Neural progenitor cell (in vitro differentiated cells): ENCODE measurements at places on chromosomes 7 and 10. TPM values are rescaled to one million over a fixed set of nuclear protein-coding genes. Genes with fewer than 3 reads are reported as not detected.

DNA sequence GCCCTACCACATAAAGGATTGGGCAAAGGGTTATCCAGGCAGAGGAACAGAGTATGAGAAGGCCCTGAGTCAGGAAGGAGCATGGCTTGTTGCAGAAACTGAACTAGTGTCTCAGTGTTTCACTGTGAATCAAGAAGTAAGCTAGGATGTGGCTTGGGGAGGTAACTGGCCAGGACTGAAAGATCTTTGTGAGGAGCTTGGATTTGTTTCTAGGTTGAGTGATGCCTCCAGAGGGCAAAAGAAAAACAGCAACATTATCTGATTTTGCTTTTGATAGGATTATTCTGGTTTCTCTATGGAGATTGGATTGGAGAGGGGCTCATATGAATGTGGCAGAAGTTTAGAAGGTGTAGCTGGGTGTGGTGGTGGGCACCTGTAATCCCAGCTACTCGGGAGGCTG, 137.9 kb upstream of the HDAC9 start:
- peak; percentile 12 for DNase-seq

DNA sequence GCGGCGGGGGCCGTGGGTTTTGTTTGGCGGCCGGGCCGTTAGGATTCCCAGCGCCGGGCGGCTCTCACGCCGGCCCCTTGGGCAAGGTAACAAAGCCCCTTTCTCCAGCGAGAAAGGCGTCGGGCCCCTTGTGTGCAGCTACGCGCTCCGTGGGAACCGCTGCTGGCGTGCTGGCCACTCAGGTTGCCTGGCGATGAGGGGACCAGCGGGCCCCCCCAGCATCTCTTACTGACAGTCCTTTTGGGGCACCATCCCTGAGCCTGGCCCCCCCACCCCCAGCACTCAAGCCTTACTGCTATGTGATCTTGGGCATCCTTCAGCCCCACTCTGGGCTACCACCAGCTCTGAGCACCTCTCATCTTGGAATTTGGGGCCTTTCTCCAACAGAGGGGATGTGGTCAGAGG, 1.8 kb downstream of the LFNG start:
- peak; percentile 66 for DNase-seq

DNA sequence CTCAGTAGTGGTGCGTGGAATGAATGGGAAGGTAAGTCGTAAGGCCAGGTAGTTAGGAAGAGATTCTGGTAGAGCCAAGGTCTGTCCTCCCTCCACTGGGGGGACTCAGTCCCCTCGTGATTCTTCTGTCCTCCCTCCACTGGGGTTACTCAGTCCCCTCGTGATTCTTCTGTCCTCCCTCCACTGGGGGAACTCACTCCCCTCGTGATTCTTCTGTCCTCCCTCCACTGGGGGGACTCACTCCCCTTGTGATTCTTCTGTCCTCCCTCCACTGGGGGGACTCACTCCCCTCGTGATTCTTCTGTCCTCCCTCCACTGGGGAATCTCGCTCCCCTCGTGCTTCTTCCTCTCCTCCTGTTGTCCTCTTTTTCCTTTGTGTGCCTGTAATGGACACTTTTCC, 125.1 kb downstream of the CELF2 start:
- DNase-seq = no peak

DNA sequence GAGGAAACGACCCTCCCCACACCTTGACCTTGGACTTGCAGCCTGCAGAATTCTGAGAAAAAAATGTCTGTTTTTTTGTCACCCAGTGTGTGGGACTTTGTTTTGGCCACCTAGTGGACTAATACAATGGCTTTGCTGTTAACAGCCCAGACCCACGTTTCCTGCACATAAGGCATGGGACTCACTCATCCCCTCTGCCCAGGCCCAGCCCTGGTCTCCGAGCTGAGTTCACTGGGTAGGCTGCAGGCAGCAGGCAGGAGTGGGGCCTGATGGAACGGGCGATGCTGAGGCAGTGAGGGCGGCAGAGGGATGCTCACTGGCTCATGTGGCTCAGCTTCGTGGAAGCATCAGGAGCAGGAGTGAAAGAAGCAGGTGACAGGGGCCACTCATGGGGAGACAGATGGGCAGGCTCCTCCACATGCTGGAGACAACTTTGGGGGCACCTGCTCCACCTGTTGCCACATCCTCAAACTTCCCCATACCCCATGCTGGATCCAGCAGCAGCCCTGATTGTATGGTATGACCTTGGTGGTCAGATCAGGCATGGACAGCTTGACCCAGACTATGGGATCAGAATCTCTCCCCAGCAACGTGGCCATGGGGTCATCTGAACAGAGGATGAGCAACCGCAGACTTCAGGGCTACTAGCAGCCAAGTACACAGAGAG, 65.8 kb upstream of the ANTXRL start:
- no peak for DNase-seq

DNA sequence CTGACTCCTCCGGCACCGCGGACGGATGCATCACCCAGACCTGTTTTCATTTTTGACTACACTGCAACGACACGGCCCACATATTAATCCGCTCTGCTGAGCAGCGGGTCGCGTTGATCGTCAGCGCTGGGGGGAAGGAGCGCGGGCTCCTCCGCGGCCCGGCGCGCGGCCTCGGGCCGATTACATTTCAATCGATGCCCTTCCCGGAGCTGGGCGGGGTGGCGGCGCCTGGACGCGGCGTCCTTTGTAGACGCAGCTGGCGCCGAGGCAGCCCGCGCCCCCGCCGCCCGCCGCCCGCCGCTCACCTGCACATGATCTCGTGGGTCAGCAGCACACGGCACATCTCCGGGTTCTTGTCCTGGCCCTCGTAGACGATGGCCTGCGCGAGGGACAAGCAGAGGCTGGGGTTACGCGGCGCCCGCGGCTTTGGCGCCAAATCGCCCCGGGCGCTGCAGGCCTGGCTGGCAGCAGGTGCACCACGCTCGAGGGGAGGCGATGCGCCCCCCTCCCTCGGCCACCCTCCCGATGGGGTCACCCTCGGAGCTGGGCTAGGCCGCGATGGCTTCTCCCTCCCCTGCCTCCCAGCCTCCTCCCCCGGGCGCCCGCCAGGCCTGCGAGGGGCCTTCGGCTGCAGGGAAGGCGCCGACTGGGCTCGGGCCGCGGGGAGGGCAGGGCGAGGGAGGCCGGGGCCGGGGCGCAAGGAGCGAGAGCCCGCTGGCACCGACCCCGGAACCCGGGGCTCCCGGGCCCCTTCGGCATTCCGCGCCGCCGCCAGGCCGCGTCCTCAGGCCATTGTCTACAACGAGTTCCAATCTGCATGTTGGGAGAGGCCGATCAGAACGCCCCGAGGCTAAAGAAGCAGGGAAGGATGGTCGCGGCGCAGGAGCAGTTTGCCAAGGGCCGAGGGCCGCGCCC, 5.2 kb downstream of the EBF3 start:
- DNase-seq = peak; percentile 76

- no peak for DNase-seq
Observed at GRCh38 chr10:133528845-133529575, 1.8 kb downstream of the CYP2E1 start.

GRCh38 chr10:99913831-99914235, 95.9 kb downstream of the DNMBP start:
- DNase-seq = peak; percentile 96

- DNase-seq = no peak
Observed at GRCh38 chr7:129918922-129919321, 33.8 kb downstream of the UBE2H start.

- no peak for DNase-seq
Observed at GRCh38 chr7:155856656-155857055, 44.4 kb upstream of the SHH start.

- no peak for DNase-seq
Observed at GRCh38 chr10:93515071-93516005, 18.9 kb downstream of the CEP55 start.

GRCh38 chr10:86411852-86412560, 45.4 kb upstream of the GRID1 start:
- DNase-seq = no peak

GRCh38 chr10:90751107-90751997, 106.5 kb downstream of the HTR7 start:
- peak; percentile 65 for DNase-seq

DNA sequence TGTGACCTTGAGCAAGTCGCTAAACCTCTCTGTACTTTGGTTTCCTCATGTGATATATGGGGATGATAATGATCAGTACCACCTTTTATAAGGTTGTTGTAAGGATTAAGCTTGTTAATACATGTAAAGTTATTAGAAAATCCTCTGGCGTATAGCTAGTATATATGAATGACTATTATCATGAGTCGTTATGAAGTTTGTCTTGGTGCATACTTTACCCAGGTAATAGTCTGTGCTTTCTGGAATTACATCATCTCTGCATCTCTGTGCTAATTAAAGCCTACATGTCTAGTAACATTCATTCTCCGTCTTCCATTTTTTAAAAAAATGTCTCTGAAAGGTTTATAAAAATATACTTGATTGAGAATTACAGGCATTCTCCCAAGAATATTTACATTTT, 349.4 kb upstream of the LRGUK start:
- DNase-seq = no peak

- DNase-seq = no peak
Observed at GRCh38 chr10:43824934-43825333, 176.3 kb upstream of the ZNF32 start.

- DNase-seq = no peak
Observed at GRCh38 chr7:95101422-95101821, 194.0 kb downstream of the PPP1R9A start.

DNA sequence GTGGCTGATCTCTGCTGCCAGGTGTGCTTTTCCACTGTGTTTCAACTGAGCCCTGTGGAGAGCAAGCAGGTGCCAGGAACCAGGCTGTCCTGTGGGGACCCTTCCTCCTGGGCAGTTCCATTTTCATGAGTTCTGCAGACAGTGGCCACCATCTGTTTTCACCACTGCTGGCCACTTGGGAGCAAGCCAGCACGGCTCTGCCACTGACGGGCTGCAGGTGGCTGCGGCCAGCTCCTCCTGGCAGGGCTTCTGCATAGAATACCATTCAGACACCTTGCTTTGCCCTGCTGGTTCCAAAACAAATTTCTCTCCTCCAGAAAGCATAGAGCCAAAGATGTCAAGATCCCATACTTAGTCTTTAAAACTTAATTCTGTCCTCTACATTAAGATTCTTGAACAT, 48.3 kb downstream of the LANCL2 start:
- DNase-seq = no peak

DNA sequence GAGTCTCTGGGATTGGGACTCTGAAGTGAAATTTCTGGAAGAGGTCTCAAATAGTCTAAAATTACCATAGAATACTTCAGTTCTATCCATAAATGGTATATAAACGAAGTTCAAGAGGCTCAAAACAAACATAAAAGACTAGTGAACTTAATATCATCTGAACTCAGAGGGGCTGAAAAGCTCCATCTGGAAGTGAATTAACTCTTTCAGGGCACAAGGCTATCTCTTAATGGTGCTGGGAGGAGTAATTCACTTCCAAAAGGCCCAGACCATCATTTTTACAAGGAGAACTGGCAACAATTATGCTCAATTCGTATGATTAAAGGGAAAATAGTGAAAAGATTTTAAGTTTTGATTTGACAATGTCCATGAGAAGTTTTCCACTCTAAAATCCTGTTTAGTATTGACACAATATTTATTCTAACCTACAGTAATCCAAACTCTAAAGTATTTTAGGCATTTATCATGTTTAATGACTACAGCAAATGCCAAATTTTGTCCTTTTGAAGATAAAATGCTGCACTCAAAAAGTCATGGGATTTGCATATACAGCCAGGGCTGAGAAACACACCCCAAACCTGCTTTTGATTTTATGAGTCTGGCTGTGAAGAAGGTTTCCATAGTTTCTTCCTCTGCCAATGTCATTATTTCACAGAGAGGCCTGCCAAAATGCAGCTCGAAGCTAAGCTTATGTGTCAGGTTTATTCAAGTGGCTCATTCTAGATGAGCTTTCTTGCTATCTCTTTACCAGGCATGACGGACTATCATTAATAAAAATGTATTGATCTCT, 143.9 kb downstream of the HIBADH start:
- DNase-seq = no peak

DNA sequence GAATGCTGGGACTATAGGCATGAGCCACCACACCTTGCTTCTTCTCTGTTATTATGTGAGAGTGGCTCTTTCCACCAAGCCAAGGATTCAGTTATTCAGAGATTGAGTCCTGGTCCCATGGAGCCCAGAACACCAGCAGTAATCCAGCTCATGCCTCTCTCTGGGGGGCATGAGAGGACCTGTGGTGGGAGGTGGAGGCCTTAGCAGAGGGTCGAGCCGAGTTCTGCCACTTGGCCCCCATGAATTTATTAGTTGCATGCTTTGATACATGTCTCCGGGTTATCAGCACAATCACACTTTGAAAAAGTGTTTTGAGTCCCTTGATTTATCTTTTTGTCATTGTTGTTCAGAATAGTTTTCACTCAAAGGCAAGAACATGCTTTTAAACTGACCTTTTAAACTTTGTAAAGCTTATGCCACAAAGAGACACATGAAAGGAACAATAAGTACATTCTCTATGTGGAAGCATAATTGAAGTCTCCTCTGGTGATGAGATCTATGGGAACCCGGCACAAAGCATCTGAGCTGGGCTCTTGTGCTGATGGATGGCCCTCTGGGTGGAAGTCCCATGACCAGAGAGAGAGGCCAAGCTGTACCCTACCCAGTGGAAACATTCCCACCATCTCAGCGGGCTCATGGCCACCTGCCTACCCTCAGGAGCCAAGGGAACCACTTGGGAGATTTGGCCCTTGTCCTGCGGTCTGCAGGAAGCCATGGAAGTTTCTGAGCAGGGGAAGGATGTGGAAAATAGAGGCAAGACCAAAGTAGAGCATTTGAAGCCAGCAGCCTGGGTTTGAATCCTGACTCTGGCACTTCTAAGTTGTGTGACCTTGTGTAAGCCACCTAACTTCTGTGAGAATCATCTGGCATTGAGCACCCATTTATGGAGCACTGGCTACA, 53.9 kb downstream of the MINDY4 start:
- no peak for DNase-seq

Gene ANKMY2
- total RNA-seq = 47.7 and 68.5 TPM in 2 replicates

Gene NRG3
- 1.9 and 3.8 TPM in 2 replicates for total RNA-seq

Gene DENND2A
- 23.7 and 27.0 TPM in 2 replicates for total RNA-seq

Gene COPS6
- 42.2 and 63.9 TPM in 2 replicates for total RNA-seq

Gene MINDY4
- total RNA-seq = 5.2 and 5.9 TPM in 2 replicates

Gene CC2D2B
- 0.22 and 0.37 TPM in 2 replicates for total RNA-seq

Gene PNLIPRP2
- total RNA-seq = 0.74 and 1.6 TPM in 2 replicates

Gene SRGN
- not detected in 2 replicates for total RNA-seq

Gene PAOX
- total RNA-seq = 4.6 and 8.2 TPM in 2 replicates

Gene BCL7B
- total RNA-seq = 10.4 and 29.9 TPM in 2 replicates

Gene BLNK
- total RNA-seq = not detected in 2 replicates
